NCI-H2171 treated with DMSO at 0.1 percent for 48 hours (cell line): ENCODE measurements at places on chromosomes 6 and 20.
A peak's percentile ranks its signal among the peaks of the same experiment; 100 is the strongest.

GRCh38 chr6:71507183-71507582 lies 218.6 kb downstream of the OGFRL1 start:
- DNase-seq: no peak

DNA sequence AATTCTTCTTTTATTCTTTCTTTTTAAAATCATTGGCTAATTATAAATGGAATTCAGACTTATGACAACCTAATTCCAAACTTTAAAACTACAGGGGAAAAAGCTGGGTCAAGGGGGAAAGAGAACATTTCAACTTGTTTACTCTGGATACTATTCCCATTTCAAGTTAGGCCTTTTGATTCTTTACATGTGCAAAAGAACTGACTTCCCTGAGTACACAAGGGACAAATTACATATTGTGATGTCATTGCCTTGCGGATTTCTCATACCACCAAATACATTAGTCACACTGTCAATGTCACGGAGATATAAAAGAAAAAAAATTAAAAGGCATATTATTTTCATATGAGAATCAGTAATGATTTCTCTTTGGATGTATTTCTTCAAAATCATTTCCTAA lies 96.5 kb upstream of the TBX18 start:
- no peak for DNase-seq

DNA sequence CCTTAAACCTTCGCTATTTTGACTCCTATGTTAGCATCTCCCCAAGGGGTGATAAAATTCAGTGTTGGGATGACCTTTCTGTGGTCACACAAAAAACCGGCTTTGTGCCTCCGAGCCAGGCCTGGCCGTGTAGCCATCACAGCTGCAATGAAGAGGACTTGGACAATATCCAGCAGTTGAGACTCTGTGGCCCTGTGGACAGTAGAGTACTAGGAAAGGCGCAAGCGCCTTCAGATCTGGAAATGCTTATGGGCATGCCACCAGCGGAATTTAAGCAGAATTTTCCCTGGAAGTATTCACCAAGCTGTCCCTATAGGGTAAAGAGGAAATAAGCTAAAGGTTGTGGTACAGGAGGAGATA lies 63.3 kb upstream of the SLC2A12 start:
- DNase-seq: no peak

- DNase-seq: no peak
These were observed 88.0 kb downstream of the CDS2 start for GRCh38 chr20:5214826-5215225.

DNA sequence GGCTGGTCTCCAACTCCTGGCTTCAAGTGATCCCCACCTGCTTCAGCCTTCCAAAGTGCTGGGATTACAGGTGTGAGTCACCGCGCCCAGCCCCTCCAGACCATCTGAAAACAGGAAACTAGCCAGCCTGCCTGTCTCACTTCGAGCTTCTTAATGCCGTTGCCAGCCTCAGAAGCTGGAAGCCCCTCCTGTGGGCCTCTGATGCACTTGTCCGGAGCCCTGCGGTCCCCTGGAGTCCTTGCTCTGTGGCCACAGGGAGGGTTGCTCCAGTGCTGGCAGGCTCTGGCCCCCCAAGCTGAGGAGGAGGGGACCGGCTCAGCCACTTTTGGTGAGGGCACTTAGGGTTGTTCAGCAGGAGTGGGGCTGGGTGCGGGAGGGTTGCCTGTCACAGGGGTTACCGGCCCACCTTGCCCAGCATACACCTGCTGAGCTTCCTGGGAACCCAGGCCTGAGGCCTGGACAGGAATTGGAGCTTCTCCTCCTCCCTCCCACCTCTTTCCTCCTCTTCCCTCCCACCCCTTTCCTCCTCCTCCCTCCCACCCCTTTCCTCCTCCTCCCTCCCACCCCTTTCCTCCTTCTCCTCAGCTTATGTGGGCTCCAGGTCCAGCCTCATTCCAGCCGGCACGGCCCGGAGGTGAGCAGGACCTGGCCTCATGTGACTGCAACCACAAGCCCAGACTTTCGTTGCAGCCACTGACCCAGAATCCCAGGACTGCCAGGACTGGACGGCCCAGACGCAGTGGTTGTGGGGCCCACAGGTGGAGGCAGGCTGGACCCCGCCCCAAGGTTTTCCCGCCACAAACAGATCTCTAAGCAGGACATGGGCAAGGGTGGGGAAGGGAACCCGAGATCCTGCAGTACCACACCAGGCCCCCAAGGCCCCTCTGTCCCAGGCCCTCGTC lies 9.4 kb upstream of the BIRC7 start:
- DNase-seq: no peak

GRCh38 chr6:79524065-79524464 lies 13.2 kb downstream of the LCA5 start:
- no peak for DNase-seq

DNA sequence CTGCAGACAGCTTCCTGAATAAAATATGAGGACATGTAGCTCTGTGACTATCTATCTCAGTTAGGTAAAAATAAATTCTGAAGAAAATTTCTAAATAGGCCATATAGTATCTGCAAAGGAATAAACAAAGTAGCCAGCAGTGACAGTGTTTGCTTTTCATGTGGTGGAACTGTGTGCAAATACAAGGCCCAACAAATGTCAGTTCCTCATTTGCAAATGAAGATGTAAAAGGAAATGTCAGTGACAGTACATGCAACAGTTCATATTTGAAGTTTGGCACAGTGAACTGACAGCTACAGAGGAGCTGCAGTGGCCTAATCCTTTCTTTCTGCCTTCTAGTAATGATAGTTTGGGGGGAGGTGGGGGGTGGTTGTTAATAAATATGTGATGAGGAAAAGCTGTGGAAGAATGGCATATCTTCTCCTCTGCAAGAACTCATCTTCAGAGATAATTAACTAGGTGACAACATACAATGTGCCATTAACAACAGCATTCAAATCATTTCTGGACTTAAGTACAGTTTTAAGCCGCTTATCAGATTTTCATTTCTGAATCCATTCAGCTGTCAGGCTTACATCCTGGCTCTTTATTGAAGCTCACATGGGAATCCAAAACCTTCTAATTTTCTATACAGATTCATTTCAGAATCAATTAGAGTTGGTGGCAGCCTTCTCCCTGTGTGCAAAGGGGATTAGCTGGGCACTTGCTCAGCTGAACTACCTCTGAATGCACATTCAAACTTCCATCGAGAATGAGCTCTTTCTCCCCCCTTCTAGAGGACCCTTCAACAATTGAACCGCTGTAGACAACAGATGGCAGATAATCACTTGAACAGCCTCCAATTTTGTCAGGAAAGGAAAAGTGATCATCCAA lies 1059.0 kb upstream of the EPHA7 start:
- peak; percentile 90 for DNase-seq

DNA sequence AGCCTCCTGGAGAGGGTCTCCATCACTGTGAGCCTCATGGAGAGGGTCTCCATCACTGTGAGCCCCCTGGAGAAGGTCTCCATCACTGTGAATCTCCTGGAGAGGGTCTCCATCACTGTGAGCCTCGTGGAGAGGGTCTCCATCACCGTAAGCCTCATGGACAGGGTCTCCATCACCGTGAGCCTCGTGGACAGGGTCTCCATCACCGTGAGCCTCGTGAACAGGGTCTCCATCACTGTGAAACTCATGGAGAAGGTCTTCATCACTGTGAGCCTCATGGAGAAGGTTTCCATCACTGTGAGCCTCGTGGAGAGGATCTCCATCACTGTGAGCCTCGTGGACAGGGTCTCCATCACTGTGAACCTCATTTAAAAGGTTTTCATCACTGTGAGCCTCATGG lies 140.0 kb downstream of the ERMARD start:
- no peak for DNase-seq

- no peak for DNase-seq
These were observed 20.2 kb downstream of the ZBTB46 start for GRCh38 chr20:63810730-63811490.

GRCh38 chr20:40753472-40753871 lies 64.4 kb upstream of the MAFB start:
- DNase-seq: no peak

DNA sequence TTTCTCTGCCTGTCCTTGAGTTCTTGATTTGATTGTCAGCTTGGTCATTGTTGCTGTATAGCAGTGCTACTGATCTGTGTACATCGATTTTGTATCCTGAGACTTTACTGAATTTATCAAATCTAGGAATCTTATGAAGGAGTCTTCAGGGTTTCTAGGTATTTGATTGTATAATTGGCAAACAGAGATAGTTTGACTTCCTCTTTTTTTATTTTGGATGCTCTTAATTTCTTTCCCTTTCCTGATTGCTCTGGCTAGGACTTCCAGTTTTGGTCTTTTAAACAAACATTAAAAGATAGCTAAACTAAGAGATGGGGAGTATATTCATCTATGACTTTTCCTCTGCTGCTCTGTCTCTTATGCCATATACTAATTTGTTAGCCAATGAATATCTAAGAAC lies 62.4 kb downstream of the NCOA7 start:
- DNase-seq: no peak

DNA sequence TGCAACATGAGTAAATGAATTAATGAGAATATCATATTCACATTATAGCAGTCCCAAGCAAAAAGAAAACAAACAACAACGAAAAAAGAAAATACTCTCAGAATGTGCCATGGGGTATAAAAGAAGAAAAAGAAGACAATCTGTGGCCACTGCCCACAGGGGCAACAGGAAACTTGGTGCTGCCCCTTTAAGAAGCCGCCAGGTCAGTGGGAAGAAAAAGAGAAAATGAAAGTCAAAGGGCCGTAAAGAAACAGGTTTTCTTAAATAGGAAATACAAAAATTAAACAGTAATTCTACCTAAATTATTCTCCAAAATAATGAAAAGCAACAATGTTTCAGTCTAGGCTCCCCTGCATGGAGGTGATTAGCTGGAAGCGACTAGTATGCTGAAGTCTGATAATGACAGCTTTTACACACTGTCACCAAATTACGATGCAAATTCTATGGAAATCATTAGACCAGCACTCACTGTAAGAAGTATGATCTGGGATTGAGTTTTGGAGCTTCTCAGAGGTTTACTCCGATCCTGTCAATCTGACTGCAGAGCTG lies 23.6 kb downstream of the GMDS start:
- DNase-seq: no peak

- no peak for DNase-seq
These were observed 51.4 kb upstream of the TNFAIP3 start for GRCh38 chr6:137815692-137816091.
